ENCODE measurements at places on chromosomes 2 and 18. TPM values are rescaled to one million over a fixed set of nuclear protein-coding genes. Genes with fewer than 3 reads are reported as not detected.

SERPINB11 gene
- total RNA-seq: not detected

GPR45 gene
- not detected for total RNA-seq

LCT gene
- 3.2 TPM for total RNA-seq

GNLY gene
- not detected for total RNA-seq

SMYD1 gene
- total RNA-seq: not detected

MSGN1 gene
- total RNA-seq: not detected

CYRIA gene
- total RNA-seq: 1.8 TPM
